ENCODE measurements at places on chromosomes 2 and 18.

DNA sequence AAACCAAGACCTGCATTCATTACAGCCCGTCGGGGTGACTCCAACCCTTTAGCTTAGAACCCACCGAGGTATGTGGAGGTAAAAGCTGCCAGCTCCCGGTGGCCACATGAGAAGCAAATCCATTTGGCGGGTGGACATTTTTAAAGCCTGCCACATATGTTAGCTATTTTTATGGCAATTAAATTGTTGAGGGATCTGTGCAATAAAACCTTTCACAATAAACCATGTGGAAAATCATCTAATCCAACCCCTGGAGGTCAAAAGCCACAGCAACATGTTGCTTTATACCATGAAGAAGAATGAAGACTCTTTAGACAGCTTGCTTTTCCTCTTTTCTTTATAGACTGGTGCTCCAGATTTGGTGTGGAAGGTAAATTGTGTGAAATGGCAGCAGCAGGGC lies 176.3 kb downstream of the AGPS start:
- no peak for DNase-seq

DNA sequence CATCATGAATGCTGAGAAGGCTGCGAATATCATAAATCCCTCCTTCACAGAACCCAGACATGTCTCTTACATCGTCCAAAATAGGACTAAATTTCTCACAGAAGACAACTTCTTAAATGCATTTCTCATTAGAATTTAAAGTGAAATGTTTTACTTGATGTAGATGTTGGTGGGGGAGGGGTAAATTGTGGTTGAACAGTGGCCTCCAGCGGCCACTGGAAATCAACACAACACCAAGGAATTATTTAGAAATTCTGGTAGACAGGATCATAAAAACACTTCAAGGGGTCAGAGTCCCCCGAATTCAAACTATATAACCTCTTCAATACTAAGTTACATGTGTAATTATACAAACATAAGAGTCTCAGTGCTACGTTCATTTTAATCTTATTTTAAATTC lies 135.9 kb downstream of the ABCA12 start:
- DNase-seq = peak; percentile 2

DNA sequence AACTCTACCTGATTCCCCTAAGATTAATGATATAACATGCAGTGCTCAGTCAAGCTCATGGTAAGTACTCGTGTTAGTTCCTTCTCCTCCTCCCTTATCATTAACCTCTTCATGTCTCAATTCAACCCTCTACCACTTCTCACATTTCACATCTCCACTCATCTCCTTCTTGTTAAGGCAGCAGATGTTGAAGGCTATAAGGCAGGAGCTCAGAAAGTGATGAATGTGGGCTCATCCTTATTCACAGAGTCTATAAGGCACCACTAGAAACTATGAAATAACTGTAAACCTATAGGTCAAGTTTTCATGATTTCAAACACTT lies 56.0 kb downstream of the CLHC1 start:
- no peak for DNase-seq

DNA sequence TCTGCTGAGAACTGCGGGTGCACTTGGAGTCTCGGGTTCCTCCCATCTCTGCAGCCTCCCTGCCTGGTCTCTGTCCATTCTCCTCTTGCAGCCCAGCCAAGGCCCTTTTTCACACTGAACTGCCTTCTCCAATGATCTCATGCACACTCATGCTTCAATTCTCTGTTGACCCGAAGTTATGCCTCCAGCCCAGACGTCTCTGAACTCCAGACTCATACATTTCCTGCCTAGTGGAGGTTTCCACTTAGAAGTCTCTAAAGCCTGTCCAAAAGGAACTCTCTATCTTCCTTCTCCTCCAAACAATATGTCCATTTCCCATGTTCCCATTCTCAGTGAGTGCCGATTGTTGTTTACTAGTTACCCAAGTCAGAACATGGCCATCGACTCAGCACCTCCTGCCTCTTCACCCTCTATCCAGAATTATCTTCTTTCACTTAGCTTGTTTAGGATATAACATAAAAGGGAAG lies 155.2 kb downstream of the IRS1 start:
- DNase-seq = no peak

DNA sequence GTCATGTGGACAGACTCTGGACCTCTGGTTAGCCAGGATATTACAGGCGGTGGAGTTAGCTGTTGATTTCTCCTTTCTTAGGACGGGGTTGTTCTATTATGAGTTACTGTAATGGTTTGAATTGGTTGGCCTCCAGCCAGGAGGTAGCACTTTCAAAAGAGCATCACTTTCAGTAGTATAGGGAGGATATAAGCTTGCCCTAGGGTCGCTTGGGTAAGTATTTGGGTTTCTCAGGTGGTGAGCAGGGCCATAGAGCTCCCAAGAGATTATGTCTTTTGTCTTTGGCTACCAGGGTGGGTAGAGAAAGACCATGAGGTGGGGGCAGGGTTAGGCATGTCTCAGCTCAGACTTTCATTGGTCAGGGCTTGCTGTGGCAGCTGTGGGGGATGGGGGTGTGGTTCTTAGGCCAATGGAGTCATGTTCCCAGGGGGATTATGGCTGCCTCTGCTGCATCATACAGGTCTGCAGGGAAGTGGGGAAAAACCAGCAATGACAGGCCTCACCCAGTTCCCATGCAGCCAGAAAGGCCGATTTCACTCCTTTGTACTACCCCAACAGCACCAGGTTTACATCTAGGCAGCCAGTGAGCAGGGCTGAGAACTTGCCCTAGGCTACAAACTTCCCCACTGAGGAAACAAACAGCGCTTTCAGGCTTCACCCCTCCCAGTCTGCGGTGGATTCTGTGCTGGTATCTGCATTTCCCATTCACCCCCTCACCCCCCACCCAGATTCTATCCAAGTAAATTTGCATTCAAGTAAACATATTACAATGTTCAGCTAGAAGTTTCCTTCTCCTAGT lies 89.4 kb upstream of the SLC38A11 start:
- DNase-seq = no peak

Measured in CD4-positive, alpha-beta T cell treated with Interleukin-1 beta for 1 hour (primary cell).